ENCODE measurements at places on chromosomes 16 and 17.

- DNase-seq: no peak
Observed at GRCh38 chr17:17344507-17345293, 41.5 kb downstream of the NT5M start.

DNA sequence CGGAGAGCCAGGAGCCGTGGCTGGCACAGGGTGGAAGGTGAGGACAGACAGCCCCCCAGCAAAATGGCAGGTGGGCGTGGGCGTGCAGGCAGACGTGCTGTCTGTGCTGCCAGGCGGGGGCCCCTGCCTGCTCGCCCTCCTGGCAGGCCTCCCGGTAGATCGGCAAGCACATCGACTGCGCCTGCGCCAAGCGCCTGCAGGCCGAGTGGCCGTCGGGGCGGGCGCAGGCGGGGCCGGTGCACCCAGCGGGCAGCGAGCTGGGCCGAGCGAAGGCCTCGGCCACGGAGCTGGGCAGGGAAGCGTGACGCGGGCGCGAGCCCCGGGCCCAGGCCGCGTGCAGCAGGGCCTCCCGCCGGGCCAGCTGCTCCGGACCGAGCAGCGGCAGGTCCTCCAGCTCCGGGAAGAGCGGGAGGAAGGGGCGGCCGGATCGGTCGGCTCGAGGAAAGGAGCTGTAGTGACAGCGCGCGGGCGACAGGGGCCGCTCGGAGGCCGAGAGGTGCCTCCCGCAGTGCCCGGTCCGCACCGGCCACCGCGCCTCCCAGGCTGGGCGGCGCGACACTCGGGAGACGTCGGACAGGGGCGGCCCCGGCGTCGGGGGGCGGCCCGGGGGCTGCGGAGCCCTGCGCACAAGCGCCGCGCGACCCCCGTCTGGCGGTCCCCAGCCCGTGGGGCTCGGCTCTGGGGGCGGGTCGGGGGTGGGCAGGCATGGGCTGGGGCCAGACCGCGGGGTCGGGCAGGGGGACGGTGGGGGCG, 16.9 kb downstream of the GRIN2C start:
- peak; percentile 55 for DNase-seq

DNA sequence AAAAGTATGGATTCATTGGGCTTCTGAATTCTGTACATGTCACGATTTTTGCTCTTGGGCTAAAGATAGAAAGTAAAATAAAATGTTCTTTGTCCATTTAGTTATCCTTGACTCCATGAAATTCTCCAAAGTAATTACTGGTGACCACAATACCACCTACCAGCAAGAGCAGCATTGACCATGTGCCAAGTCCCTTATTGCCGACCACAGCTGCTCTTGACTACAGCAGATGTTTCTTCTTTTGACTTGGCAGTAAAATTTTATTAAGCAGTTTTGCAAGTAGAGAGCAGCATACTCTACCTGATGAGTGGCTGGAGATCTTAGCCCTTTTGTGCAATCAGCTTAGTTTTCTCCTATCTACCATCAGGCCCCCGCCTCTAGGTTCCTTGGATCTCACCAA, 152.2 kb upstream of the TBX2 start:
- DNase-seq: no peak

GRCh38 chr17:35541434-35541833, 4.0 kb upstream of the SLFN12L start:
- no peak for DNase-seq

- DNase-seq: no peak
Observed at GRCh38 chr17:65824901-65825300, 263.5 kb upstream of the AXIN2 start.

DNA sequence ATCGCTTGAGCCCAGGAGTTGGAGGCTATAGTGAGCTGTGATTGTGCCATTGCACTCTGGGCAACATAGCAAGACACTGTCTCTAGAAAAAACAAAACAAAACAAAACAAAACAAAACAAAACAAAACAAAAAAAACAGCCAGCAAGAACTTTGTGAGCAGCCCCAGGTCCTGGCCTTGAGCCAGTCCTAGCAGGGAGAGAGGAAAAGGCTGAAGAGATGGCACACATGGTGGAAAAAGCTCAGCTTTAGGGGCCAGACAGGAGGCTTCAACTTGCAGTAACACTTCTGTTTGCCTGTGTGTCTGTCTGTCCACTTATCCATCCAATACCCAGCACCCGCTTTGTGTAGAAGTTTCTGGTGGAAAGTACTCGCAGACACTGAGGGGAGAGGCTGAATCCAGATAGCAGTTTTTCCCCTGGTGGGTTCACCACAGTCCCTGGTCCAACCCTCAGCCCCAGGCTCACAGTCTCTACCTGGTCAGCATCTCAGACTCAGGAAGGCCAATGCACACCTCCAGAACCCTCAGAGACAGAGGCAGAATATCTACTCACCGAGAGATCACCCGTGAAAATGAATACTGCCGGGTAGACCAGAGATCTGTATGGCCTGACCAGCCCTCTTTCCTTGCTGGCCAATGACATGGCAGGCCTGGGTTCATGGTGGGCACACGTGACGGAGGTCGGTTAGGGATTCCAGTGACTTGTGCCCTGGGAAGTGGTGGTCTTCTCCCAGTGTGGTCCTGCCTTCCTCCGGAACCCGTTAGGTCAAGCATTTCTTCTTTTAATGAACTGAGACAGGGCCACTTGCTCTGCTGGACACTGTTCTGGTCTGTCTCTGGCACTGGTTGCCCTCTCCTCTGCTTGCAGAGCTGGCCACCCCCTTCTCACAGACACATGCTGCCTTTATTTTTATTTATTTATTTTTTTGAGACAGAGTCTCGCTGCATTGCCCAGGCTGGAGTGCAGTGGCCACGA, 79.5 kb upstream of the DNAJA2 start:
- no peak for DNase-seq

- no peak for DNase-seq
Observed at GRCh38 chr16:14963281-14964173, 11.3 kb upstream of the PDXDC1 start.

- DNase-seq: no peak
Observed at GRCh38 chr17:78575340-78575739, 1.9 kb downstream of the DNAH17 start.

DNA sequence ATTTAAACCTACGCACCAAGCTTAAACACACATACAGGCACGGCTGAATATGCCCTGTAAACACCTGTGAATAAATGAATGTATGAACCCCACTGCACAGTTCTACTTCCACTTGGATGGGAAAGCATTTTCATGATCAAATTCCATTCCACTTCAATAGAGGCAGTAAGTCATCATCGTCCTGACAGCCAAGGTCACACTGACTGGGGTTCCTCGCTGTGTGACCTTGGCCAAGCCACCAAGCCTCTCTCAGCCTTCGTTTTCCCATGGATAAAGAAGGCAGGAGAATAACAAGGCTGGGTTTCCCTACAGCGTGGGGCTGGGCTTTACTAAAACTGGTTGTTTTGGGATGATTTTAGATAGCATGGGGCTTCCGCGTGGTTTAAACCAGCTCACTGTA, 82.8 kb downstream of the TBC1D16 start:
- DNase-seq: no peak
